ENCODE measurements at places on chromosomes 3 and 15. TPM values are rescaled to one million over a fixed set of nuclear protein-coding genes. Genes with fewer than 3 reads are reported as not detected.

CPLX3 gene
- total RNA-seq: not detected

CHST13 gene
- total RNA-seq: not detected

GRCh38 chr3:143330296-143330868 lies 210.8 kb downstream of the CHST2 start:
- no peaks in the 10 kb centered on the region for H3K27me3 ChIP-seq
- no peaks in the 10 kb centered on the region for H3K36me3 ChIP-seq
- no peak overlapping the region for H3K27ac ChIP-seq
- peaks cover 3% of the 10 kb centered on the region for H3K4me1 ChIP-seq
- DNase-seq: no peak

DNA sequence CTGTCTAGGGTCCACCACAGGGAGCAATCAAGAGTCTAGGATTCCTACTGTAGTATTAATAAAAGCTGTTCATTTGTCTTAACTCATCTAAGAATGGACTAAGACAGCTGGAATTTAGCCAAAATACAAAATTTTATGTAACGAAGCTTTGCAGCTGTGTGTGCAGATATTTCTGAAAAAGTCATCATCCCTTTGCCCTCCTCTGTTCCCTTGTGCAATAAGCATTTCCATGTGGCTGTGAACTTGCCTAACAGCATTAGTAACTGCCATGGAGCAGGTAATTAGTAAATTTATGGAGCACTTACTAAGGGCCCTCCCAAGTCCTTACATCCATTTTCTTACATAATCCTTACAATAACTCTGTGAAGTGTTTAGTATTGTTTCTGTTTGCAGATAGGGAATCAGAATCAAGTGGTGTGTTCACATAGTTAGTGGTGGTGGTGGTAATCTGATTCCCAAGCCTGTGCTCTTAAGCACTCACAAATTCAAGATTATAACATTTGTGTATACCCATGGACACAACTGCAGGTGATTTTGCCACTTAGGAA lies 114.5 kb downstream of the RARB start:
- no peak overlapping the region for H3K27ac ChIP-seq
- H3K4me1 ChIP-seq: no peaks in the 10 kb centered on the region
- no peaks in the 10 kb centered on the region for H3K27me3 ChIP-seq
- H3K36me3 ChIP-seq: no peaks in the 10 kb centered on the region

DNA sequence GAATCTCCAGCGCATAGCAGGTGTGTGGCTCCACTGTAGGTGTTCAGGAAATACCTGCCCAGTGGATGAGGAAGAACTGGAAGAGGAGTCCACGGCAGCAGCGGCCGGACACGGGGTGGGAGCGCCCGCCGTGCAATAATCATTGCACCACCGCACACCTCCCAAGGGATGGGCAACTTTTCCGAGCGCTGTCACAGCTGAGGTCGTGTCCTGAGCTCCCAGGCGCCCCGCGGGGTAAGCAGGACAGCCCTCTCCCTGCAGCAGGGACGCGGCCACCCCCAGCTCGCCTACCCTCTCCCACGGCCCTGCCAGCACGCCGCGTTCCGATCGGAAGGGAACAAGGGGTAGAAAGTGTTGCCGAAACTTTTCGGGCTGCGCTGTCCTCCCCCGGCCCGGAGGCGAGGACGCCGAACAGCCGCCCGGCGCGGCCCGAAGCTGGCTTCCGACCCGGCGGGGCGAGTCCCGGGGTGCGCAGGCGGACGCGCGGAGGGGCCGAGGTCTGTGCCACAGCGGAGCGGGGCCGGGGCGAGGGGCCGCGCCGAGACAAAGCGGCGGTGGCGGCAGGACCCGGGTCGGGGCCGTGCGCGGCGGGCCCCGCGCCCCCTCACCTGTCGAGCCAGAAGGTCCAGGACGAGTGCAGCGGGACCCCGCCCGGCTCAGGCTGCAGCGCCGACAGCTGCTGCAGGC lies 475 bp downstream of the EIF4E3 start:
- no peaks in the 10 kb centered on the region for H3K36me3 ChIP-seq
- DNase-seq: no peak
- peaks cover 8% of the 10 kb centered on the region for H3K4me1 ChIP-seq
- H3K27ac ChIP-seq: no peak overlapping the region

All from thoracic aorta (tissue), 2 donors.